Activated naive CD4-positive, alpha-beta T cell treated with anti-CD3 and anti-CD28 coated beads for 36 hours (primary cell): ENCODE measurements at places on chromosomes 16 and 17.

DNA sequence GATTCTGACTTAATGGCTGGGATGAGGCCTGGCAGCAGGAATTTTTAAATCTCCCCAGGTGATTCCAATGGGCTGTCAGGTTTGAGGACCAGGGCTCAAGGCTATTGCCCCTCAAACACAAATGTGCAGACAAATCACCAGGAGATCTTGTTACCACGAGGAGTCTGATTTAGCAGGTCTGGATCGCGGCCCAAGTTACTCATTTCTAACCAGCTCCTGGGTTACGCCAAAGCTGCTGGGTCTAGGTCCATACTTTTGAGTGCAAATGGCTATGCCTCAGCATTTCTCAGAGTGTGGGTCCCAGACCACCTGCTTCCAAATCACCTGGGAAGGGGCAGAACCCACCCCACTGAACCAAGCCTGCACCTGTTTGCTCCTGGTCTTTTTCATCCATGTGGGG lies 33.1 kb downstream of the CNGB1 start:
- no peak for DNase-seq

- DNase-seq, result peak; percentile 63
Observed at GRCh38 chr17:50865060-50865867, 890 bp downstream of the TOB1 start.

DNA sequence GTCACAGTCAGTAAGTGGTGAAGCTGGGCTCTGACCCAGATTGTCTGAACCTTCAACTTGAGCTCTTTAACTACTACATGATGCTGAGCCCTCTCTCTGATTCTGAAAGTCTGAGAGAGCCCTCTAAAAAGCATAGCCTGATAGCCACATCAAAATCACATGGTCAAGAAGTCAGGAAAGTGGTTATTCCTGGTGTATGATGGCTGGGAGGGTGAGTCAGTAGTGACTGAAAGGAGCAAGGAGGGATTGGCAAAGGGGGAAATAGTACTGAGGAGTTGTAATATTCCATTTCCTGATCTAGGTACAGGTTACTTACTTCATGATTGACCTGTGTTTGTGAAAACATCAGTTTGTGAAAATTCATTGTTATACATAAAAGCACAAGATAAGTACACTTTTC lies 89.1 kb downstream of the SSH2 start:
- DNase-seq, result no peak

- peak; percentile 66 for DNase-seq
Observed at GRCh38 chr16:50473356-50473945, 74.7 kb upstream of the NKD1 start.

DNA sequence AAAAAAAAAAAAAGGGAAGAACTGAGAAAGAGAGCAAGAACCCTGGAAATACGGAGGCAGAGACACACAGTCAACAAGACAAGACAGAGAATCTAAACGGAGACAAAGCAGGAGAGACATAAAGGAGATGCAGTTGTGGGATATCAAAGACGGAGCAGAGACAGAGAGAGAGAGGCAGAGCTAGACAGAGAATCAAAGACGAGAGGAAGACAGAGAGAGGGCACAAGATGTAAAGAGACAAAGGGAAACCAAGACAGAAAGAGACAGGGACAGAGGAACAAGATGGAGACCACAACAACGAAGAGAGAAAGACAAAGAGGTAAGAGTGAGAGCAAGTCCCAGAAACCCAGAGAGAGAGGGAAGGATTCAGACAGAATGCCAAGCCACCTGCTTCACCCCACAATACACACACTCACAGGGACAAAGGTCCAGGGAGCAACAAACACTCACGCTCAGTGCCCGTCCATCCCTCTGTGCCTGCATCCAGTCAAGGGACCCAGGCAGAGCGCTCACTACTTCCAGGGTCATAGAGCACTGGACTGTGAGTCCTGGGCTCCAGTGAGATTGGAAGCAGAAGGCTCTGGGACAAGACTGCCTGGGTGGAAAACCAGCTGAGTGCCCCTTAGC lies 88.9 kb downstream of the C16orf78 start:
- DNase-seq, result no peak

GRCh38 chr17:69812240-69812837 lies 262.7 kb upstream of the KCNJ16 start:
- no peak for DNase-seq

- peak; percentile 52 for DNase-seq
Observed at GRCh38 chr16:21626659-21627277, 25.6 kb downstream of the IGSF6 start.

- DNase-seq, result no peak
Observed at GRCh38 chr17:48854774-48855476, 24.1 kb downstream of the CALCOCO2 start.

GRCh38 chr17:33500151-33500550 lies 207.1 kb upstream of the ASIC2 start:
- no peak for DNase-seq

- DNase-seq, result peak; percentile 13
Observed at GRCh38 chr16:82603784-82604411, 22.9 kb upstream of the CDH13 start.

- peak; percentile 63 for DNase-seq
Observed at GRCh38 chr17:75181608-75182318, 996 bp downstream of the SUMO2 start.

DNA sequence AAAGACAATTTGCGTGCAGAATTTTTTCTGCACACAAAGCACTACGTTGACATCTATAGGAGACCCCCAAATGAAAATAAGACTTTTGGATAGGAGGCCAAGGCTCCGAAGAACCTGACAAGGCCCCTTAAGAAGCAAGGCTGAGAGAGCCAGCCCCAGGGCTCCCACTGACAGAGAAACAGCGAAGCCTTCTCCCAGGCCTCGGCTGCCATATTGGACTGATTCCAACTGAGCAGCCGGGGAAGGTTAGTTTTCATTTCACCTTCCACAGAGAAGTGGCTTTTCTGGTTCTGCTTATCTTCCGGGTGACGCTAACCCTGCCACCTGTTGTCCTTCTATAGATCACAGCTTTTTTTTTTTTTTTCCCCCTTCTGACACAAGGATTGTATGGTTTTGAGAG lies 356.7 kb downstream of the SOX9 start:
- DNase-seq, result no peak

- DNase-seq, result no peak
Observed at GRCh38 chr17:72361892-72362291, 241.1 kb downstream of the SOX9 start.

GRCh38 chr17:49742166-49742638 lies 21.7 kb downstream of the FAM117A start:
- no peak for DNase-seq

DNA sequence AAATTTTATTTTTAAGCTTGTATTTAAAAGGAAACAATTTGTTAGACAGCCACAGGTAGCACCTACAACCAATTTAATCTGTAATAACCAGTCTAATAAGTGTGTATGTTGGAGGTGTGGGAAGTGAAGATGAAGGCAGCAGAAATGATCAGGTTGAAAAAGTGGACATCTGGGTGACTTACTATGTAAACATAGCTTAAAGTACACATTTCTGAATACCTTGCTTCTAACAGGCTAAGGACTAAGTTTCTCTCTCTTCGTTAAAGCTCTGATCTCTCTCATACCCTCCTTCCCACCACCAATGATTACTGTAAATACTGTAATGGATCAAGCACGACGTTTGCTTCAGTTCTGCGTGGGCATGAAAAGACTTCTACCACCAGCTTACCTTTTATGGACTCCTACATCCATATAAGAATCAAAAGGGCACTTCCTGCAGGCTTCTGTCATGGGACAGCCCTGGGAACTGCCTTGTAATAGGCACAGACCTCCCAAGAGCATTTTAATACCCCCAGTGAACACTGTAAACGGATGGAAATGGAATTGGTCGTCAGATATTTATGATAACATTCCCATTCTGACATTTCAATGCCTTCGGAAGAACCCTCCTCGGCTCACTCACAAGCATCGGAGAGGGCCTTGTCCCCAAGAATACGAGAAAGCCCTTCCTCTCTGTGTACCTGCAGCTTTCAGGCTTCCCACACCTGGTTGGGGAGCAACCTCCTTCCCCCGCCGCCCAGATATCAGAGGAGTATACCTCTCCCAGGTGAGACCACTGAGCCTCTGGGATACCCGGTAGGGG lies 700 bp downstream of the CCDC43 start:
- peak; percentile 19 for DNase-seq

DNA sequence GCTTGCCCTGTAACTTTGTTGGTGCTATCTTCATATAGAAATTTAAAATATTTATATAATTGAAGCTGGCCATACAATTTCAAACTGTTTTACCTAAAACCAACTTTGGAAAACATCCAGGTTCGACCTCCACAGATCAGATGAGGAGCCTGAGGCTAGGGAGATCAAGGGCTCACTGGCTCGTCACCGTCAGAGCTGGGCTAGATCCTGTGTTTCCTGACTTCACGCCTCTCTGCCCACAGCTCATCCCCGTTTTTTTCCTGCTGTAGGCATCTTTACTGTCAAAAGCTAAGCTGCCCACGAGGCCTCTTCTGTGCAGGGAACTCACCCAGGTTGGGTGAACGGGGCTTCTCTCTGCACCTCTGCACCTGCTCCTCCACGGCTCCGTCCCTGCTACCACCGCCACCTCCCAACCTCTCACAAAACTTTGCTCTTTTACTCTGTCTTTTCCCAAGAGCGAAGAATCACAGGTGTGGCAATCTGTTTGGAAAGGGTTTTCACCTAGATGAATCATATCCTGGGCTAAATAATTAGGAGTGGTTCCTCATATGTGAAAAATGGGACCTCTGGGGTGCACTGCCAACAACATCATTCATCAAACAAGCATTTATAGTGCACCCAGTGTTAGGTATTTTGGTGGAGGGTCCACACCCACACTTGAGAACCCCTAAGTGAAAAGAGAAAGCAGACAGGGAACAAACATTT lies 24.8 kb upstream of the KDM6B start:
- no peak for DNase-seq

GRCh38 chr16:64196444-64196843 lies 925.4 kb downstream of the CDH11 start:
- no peak for DNase-seq

DNA sequence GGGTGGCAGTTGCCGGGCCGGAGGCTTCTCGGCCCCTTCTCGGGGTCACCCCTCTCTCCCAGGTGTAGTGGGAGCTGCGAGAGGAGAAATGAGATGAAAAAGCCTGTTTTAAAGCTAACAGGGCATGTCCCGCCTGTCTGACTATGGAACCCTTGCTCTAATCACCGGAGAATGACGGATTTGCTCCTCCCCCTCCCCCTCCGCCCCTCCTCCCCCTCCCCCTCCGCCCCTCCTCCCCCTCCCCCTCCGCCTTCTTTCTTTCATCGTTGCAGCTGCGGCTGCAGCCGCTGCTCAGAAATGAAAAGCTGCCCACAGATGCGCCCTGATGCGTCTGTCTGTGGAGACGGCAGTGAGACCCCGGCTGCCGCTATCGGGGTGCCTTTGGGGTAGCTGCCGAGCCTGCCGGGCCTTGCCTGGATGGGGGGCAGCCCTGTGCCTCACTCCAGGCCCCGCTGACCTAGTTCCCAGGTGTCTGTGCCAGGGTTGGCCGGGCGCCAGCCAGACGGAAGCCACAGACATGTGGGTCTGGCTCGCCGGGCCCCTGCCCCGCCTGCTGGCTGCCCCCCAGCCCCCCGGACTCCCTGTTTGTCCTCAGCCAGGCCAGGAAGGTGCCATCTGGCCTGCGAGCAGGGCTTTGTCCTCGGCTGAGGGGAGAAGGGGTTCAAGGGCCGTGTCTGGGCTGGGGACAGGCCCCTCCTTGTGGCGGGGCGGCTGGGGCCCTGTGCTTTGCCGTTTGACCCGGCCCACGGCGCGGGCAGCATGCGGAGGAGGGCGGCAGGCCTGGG lies 37.7 kb downstream of the GINS2 start:
- DNase-seq, result no peak
